Erythroblast (primary cell): ENCODE measurements at places on chromosomes 11 and 22.

- no peak for DNase-seq
These were observed 39.1 kb upstream of the SHISAL1 start for GRCh38 chr22:44351685-44352377.

DNA sequence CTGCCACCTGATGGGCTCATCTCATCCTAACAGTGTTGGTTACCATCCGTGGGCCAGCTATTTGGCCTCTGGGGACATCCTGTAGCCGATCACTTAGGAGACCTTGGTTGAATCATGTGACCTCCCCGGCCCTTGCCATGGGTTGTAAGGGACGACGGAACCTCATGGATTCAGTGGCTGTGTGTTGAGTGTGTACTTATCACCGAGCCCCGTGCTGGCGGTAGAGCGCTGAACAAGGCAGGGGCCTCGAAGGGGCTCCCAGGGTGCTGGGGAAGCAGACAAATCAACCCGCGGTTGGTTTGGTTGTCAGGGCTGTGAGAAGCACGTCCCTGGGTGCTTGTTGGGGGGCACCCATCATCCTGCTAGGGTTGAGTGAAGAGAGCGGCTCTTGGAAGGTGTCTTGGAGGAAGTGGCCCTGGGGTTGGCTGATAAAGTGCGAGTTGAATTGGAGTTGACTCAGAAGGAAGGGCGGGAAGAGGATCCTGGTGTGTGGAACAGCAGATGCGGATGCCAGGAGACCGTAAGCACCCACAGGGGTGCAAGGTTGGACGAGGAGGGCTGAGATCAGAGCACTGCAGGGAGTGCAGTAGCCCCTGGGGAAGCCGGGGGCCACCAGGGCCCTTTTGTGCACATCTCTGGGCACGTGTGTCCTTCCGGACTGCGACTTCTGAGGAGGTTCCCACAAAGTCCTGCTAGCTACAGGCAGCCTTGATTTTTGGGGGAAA lies 53.6 kb downstream of the MPPED1 start:
- no peak for DNase-seq

- no peak for DNase-seq
These were observed 2.7 kb upstream of the MUC5B start for GRCh38 chr11:1219834-1220815.

- DNase-seq: no peak
These were observed 5.2 kb downstream of the IGSF9B start for GRCh38 chr11:133951327-133952198.

GRCh38 chr11:28110821-28111200 lies 2.6 kb downstream of the METTL15 start:
- peak; percentile 57 for DNase-seq

- DNase-seq: no peak
These were observed 389.0 kb downstream of the TBC1D22A start for GRCh38 chr22:47151490-47151889.

- no peak for DNase-seq
These were observed 74.1 kb downstream of the TRIM29 start for GRCh38 chr11:120063686-120064340.

- DNase-seq: peak; percentile 88
These were observed 94.1 kb downstream of the SWAP70 start for GRCh38 chr11:9757809-9758636.

DNA sequence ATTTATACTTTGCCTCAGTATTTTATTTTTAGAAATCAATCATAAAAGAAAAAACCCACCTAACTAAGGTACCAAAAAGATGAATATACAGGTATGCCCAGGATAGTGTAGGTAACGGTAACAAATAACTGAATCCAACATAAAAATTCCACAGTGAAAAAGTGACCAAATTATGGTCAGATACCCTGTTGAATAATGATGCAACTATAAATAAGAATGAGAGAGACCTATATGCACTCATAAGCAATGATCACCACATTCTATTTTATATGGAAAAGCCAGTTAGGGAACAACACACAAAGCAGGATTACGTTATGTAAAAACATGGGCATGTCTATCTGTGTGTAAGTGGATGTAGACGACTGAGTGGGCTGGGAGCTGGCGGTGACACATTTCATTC lies 7.0 kb upstream of the ZNF74 start:
- DNase-seq: no peak

DNA sequence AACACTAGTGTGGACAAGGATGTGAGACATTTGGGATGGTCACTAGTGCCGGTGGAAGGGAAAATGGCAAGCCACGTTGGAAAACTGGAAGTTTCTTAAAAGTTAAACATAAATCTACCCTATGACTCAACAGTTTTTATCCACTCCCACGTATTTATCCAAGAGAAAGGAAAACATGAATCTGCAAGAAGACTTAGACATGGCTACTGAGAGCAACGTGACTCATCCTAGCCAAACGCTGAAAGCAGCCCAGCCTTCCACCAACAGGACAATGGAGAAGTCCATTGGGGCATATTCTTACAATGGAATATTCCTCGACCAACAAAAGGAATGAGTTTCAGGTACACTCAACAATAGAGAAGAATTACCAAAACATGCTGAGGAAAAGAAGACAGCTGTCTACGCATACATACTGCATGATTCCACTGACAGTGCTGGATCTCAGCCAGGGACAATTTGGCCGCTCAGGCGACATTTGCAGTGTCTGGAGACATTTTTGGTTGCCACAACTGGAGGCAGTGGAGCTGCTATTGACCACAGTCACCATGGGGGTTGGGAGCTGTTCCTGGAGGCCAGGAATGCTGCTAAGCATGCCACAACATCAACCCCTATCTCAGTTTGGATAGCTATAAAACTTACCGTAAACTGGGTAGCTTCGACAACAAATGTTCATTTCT lies 21.2 kb downstream of the SYT13 start:
- DNase-seq: no peak

- no peak for DNase-seq
These were observed 75.1 kb downstream of the RAB38 start for GRCh38 chr11:88100151-88100550.

- no peak for DNase-seq
These were observed 32.5 kb upstream of the IGLL5 start for GRCh38 chr22:22855085-22855484.

DNA sequence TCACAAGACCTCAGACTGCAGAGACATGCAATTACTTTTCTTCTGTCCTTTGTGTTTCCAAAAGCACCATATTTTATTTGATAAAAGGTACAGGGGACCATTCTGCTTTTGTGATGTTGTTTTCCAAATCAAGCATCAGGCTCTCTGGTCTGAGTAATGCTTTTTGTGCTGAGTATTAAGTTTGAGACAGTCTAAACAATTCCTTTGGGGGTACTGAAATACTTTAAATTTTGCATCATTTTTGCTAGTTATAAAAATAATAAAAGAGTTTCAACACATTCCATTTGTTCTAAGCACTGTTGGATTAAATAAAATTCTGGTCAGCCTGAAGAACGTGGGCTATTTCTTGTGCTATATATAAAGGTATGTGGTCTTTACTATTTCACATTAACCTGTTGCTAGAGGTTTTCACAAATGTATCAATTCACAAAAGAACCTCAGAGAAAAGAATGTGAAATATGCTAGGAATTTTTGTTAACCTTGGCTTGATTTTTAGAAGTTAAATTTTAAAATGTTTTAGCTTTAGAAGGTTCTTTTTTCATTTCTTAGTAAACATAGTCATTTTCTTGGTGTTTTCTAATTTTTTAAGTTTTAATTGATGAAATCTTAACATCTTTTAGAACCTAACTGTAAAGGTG lies 61.6 kb downstream of the C22orf31 start:
- no peak for DNase-seq

DNA sequence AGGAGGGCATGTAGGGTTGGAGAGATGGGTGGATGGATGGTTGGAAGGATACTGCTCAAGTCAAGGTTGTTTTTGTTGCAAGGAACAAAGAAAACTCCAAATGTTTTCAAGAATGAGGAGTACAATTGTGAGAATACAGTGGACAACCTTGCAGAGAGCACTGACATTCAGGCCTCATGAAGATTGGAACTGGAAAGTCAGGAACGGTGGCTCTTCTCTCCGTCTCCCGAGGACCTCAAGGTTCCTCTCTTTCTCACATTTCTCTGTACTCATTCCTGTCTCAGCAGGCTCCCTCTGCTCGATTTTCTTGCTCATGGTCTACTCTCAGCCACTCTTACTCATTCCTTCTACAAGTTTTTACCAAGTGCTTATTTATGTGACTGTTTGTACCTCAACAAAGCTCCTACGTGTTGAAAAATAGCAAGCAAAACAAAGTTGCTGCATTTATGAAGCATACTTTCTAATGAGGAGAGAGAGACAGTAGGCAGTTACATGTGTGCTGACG lies 97.6 kb downstream of the SWAP70 start:
- no peak for DNase-seq

- peak; percentile 60 for DNase-seq
These were observed 18.4 kb upstream of the CABP7 start for GRCh38 chr22:29701155-29701999.

- no peak for DNase-seq
These were observed 344.4 kb upstream of the CADM1 start for GRCh38 chr11:115848611-115849010.

DNA sequence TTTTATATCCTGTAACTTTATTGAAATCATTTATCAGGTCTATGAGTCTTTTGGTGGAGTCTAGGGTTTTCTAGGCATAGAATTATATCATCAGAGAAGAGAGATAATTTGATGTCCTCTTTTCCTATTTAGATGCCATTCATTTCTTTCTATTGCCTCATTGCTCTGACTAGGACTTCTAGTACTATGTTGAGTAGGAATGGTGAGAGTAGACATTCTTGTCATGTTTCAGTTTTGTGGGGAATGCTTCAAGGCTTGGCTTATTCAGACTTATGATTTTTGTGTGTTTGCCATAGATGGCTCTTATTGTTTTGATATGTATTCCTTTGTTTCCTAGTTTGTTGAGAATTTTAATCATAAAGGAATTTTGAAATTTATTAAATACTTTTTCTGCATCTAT lies 1078.3 kb downstream of the FAM181B start:
- DNase-seq: no peak

DNA sequence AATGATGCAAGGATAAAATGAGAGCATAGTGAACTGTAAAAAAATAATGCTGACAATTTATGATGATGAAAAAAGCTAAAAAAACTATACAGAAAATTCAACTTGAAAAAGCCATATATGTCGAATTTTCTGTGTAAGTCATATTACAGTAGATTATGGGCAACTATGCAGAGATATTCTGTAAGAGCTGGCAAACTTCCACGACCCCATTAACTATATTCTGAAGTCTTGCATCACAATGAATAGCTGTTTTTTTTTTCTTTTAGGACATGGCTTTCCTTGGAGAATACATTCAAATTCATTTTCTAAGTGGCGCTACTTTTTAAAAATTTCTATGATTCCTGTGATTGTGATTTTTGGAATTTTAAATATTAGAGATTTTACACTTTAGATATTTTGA lies 18.4 kb downstream of the PSMD13 start:
- no peak for DNase-seq

GRCh38 chr11:39036021-39036420 lies 2423.4 kb downstream of the LRRC4C start:
- no peak for DNase-seq

- DNase-seq: no peak
These were observed 21.8 kb upstream of the TMEM86A start for GRCh38 chr11:18676803-18677202.
